ENCODE measurements at places on chromosomes 3 and 15.

DNA sequence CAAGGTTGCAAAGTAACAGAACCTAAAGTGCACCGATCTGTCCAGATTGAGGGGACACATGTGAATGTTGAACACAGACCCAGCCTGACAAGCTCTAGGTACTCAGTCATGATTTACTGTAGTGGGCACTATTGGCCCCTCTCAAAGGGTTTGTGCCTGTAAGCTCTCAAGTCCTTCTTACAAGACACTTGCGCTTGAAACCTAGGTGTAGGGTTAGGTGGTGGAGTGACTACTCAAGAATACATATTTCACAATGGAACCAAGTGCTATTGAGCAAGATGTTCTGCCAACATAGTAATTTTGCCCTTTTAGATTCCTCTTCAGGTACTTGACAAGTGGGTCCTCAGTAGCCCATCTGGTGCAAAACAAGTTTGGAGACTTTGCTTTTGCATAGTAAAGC, 169.9 kb downstream of the AKAP13 start:
- no peak for DNase-seq

DNA sequence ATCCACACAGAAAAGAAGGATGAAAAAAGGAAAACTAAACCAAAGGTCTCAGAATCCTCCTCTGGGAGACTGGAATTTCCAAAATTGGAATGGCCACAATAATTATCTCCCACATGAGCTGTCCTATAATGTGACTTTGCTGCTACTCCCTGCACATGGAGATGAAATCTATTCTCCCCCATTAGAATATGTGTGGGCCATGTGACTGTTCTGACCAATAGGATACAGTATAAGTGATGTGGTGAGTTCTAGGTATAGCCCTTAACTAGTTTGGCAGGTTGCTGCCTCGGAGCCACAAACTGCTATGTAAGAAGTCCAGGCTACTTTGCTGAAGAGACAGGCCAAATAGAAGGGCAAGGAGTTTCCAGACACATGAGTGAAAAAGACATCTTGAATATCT, 5.2 kb downstream of the TRIM59 start:
- DNase-seq: no peak

DNA sequence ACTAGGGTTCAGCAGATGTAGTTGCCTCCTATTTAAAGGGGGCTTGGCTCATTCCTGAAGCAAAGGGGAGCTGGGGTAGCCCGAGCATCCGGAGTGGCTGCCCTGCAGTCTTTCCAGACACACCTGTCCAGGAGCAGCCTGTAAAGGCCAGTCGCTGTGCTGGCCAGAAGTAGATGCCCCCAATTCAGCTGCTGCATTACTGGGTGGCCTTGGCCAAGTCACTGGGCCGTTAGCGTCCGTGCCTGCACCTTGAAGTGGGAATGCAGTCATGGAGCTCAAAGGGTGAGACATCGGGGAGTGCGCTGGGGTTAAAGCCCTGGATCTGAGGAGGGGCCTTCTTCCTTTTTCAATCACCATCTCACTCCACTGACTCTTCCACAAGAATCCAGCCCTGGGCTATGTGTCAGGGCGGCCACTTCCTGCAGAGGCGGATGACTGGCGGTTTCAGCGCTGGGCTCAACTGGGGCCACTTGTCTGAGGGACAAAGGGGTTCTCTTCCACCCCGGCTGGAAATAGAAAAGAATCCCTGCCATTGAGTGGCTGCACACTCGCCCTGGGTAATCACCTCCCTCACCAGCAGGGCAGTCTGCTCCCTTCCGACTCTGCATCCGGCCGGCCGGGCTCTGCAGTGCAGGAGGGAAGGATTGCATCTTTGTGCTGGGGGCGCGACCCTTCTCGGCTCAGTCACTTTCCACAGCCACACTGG, 11.8 kb downstream of the ALDH1A3 start:
- no peak for DNase-seq

GRCh38 chr3:123876858-123877257, 7.3 kb downstream of the MYLK start:
- DNase-seq: no peak

- DNase-seq: no peak
Measured at GRCh38 chr15:90075420-90076289, 26.6 kb downstream of the IDH2 start.

DNA sequence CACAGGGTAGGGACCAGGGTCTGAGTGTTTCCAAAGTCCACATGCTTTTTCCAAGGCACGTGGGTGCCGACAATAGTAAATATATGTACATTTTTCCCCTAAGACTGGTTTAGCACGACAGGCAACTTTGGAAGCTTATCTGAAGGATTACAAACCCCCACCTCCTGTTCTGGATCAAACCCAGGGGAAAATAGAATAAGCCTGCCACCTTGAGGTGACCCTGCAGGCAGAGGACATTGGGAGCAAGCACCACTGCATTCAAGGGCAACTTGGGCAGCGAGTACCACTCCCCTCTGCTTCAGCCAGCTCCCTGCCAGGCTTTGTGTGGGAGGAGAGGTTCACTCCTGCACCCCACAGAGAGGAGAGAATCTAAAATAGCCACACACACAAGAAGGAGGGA, 44.8 kb downstream of the KBTBD12 start:
- DNase-seq: no peak

DNA sequence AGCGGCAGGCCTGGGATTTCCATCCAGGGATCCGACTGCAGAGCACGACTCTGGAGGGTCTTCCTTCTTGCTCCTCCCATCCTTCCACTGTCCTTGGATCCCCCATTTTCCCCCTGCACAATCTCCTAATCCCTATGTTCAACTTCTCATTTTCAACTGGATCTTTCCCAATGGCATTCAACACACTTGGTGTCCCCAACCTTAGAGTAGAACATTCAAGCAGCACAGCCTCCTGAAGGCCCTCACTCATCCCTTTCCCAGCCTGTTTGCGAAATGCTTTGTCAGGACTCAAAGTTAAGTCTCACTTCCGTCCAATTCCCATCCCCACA, 32.3 kb downstream of the RPN1 start:
- DNase-seq: no peak

GRCh38 chr3:89562373-89562772, 455.0 kb downstream of the EPHA3 start:
- DNase-seq: no peak

DNA sequence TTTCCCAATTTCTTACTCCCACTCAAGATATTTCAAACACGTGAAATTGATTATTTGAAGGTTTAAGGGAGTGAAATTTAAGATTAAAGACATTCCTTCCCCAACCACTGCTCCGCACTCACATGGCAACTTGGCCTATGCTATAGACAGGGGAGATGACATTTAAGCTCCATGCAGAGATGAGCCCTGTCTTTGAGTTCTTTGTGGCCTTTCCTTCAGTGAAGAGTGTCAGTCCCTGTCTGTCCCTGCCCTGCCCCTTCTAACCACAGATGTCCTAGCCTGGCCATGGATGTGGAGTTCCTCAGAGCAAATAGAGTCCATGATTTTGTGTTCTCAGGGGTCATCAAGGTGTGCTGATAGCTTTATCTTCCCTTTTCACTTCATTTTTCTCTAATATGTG, 29.4 kb upstream of the THBS1 start:
- no peak for DNase-seq

- DNase-seq: no peak
Measured at GRCh38 chr3:37702478-37703154, 159.1 kb upstream of the CTDSPL start.

DNA sequence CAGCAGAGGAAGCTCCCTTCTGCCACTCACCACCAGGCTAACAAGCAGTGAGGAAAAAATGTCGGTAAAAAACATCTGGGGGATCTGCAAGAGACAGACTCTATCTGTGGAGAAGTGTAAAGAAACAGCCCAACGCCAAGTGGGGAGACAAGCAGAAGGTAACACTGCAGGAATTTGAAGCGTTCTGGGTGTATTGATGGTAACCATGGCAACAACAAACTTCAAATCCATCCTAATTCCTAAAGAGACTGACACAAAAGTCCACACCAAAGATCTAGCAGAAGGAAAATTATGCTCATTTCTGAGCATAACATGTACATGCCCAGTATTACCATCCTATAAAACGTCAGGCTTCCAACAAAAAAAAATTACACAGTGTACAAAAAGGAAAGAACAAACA, 449.3 kb downstream of the GABRB3 start:
- DNase-seq: no peak

- no peak for DNase-seq
Measured at GRCh38 chr15:92847841-92848240, 52.3 kb upstream of the CHD2 start.

GRCh38 chr3:36774052-36774451, 9.7 kb upstream of the DCLK3 start:
- no peak for DNase-seq

GRCh38 chr3:181384970-181385369, 326.8 kb upstream of the SOX2 start:
- DNase-seq: no peak

- DNase-seq: no peak
Measured at GRCh38 chr3:126245811-126246727, 65.7 kb upstream of the ALDH1L1 start.

- DNase-seq: no peak
Measured at GRCh38 chr15:93231994-93232393, 143.0 kb upstream of the RGMA start.

GRCh38 chr3:101857301-101857741, 8.0 kb downstream of the NFKBIZ start:
- DNase-seq: no peak

DNA sequence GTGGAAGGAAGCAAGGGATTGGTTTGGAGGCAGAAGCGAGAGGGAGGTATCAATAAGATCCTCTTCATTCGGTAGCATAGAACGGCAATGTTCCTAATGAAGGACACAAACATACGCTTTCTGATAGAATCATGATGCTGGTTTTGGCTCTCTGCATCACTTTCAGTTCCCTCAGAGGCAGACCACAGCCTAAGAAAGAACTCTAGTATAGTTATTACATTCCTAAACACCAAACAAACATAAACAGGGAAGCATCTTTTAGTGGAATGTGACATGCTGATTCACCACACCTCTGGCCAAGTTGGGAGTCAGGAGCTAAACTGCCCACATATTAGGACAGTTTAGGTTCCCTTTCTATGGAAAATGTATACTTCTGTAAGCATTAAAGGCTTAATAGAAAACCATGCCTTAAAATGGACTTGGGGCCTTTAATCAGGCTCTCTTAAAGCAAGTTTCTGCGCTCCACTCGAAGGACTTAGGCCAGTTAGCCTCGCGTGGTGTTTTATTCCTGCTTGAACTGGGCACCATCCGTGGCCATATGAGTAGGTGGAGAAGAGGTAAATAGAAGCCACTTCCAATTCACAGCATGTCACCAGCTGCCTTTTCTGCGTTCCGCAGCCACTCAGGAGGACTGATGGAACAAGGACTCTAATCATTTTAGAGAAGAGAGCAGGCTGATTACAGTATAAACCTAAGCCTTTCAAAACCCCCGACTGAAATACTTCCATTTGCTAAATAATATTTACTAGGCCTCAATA, 53.7 kb downstream of the CD47 start:
- no peak for DNase-seq

GRCh38 chr3:63706321-63707085, 54.0 kb downstream of the SNTN start:
- no peak for DNase-seq

DNA sequence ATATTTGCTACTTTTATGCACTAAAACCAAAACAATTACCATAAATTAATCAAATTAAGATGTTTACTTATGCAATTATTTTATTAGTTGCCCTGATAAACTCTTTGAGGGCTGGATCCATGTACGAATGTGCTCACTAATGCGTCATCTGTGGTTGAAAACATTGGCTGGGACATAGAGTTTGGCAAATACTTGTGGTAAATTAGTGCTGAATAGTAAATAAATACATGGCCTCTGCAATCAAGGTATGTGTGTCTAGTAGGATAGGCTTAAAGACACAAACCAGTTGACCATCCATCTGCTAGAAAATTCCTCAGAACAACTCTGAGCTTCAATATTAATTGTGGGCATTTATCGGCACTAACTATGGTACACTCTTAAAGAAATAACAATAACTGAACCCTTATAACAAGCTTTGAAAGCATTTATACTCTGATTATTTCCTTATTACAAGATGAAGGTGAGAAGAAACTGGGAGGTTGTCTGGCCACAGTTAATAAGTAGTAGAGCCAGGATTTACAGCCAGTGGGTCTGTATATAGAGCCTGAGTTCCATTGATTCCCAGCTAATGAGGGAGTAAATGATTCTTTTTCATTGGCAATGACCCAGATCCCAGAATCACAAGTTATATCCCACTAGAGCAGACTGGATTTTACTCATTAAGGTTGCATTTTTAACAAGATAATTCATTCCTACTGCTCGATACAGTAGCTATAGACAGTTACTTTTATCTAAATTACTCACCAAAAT, 169.5 kb upstream of the CNTN6 start:
- DNase-seq: no peak

GRCh38 chr15:65305776-65306175, 1.3 kb downstream of the RNU5B-1 start:
- DNase-seq: no peak

DNA sequence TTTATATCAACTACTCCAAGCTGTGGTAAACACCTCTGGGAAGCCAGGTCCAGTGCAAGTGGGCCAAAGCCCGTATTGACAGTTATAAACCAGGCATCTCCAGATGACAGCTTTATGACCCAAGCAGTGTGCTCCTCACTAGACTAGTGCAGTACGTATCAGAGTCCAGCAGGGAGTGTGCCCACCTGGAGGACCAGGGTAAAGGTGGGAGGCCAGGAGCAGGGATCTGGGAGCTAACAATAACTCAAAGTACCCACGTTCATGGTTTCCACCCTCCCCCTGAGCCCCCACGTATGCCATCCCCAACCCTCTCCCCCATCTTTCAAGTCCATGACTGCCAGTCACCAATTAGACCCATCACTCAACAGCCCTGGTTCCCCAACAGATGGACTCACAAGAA, 27.0 kb upstream of the ALDH1A3 start:
- no peak for DNase-seq

DNA sequence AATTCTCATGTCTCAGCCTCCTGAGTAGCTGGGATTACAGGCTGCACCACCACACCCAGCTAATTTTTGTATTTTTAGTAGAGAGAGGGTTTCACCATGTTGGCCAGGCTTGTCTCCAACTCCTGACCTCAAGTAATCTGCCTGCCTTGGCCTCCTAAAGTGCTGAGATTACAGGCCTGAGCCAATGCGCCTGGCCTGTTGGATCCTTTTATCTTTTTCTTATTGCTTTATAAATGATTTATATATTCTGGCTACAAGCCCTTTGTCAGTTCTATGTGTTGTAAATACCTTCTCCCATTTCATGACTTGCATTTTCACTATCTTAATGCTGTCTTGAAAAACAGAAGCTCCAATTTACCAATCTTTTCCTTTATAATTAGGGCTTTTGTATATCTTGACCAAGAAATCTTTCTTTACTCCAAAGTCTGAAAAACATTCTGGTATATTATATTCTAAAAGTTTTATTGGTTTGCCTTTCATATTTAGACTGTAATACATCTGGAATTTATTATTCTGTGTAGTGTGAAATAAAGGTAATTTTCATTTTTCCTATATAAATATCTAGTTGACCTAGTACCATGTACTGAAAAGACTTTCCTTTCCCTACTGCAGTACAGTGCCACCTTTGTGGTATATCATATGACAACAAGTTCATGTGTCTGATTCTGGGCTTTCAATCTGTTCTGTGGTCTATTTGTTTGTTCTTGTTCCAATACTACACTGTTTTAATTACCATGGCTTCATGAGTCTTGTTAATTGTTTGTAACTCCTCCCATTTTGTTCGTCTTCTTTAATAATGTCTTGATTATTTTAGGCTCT, 52.9 kb upstream of the RNU6-1 start:
- DNase-seq: no peak
